Liver (tissue), 10 donors: ENCODE measurements at places on chromosomes 6 and 20.

DNA sequence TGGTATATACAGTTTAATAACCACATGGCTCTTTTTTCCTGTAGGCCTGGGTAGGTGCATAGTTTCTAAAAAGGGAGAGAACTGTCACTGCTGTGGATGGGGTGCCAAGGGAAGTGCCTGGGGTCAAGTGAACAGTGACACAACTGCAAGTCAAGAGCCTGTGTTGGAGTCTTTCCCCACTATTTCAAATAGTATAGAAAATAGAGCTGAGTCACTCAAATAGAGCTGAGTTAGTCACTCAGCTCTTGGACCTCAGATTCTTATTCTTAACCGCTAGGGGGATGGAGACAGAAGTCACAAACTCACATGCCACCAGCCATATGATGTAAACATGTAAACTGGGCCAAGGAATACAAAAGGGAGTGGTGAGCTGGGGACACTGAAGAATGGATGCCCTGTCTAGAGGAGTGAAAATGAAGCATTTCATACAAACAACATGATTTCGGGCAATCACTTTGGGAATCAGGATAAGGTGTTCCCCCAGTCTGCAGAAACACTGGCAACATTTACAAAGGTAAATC is 2.1 kb downstream of the NQO2 start:
- DNase-seq = peak; percentile 55

DNA sequence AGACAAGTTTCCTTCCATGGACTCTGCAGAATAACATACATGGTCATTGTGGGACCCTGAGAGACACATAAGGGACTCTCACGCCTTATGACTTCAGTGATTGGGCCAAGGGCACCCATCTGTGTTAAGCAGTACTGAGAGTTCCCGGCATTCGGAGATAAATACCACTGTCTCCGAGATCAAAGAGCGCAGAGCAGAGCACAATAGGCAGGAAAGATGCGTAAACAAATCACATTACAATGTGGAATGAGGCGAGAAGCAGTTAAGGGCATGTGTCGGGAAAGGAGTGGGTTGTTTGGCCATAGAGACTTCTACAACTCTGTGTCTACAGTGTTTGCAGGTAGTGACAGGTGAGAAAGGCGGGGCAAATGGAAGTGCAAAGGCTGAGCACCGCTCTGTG is 57.6 kb downstream of the NRSN1 start:
- DNase-seq = no peak

GRCh38 chr6:42204768-42205282 is 10.1 kb upstream of the GUCA1B start:
- DNase-seq = no peak

DNA sequence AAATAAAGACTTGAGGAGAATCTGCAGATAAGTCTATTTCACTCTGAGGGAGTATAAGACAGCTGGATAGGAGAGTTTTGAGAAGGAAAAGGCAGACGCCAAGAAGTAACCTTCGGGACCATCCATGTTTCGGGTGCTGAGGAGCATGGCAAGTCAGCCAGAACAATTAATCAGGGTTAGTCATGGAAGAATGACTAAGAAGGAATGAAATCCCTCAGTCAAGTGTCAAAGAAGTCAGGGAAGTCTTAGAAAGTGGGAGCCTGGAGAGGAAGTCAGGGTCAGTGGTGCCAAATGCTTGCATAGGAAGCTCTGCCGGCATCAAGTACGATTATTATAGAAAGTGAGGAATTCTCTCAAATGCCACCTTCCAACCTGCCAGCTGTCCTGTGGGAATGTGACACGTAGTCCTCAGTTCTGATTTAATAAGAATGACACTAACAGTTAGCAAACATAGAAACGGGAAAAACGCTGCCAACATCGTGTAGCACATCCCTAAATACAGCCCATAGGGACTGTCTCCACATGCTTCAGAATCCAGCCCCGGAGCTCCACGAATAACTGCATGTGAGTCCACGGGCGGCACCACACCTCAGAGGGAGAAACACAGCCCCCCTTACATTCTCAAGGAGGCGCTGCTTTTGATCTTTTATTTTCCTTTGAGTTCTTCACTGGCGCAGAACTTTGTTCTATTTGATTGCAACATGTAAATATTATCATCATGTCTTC is 602.7 kb downstream of the PRKN start:
- no peak for DNase-seq

DNA sequence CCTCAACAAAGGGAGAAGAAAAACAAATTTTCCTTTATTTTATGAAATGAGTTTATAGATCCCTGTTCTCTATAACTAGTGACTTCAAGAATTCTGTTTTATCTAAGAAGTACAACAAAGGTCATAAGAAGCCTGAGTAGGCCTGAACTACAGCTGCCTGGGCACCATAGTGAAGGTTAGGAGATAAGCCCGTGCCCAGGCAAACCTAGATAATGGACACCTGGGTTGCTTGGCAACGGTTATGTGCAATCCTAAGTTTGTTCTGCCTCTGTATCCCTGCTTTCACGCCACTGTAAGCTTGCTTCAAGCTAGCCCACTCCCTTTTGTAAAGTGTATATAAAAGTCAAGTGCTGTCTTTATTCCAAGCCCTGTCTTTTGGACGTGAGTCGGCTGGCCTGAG is 23.2 kb downstream of the SCGN start:
- no peak for DNase-seq

DNA sequence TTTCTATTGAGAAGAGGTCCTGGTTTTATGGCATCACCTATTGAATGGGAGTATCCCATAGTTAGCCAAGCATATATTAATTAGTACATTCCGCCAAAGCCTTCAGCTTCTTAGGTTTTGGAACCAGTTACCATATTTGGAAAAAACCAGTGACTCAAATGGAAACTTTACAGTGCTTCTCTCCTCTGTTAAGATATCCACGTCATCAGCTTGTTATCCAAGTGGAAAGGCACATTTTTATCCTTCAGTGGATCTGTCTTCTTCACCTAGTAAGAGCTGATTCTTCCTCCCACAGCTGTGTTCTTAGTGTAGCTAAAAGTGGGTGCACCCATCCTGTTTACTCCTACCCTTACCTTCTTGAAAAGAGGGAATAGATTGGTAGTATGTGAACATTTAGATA is 34.5 kb downstream of the TPD52L1 start:
- DNase-seq = no peak

DNA sequence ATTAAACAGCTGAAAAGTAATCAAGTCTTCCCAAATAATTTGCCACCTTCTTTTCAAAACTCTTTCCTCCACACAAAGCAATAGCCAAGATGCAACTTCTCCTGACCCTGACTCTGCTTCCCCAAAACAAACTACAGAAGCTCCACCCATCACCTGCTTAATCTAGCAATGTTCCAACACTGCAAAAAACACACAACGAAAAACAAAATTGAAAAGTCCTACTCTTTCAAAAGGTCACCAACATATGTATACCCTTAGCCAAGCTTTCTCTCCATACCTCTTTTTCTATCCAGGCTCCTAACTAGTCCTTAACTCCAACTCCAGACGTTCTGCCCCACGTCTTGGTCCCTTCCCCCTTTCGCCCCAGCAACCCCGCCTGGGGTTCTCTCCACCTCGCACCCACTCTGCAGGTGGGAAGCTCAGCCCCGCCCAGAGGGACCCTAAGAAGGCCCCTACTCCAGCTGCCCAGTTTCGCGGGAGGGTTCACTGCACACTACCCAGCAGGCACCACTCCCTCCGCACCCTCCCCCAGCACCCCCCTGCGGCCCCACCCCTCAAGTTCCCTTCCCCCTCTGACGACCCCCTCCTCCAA is 717 bp downstream of the CSNK2A1 start:
- no peak for DNase-seq

DNA sequence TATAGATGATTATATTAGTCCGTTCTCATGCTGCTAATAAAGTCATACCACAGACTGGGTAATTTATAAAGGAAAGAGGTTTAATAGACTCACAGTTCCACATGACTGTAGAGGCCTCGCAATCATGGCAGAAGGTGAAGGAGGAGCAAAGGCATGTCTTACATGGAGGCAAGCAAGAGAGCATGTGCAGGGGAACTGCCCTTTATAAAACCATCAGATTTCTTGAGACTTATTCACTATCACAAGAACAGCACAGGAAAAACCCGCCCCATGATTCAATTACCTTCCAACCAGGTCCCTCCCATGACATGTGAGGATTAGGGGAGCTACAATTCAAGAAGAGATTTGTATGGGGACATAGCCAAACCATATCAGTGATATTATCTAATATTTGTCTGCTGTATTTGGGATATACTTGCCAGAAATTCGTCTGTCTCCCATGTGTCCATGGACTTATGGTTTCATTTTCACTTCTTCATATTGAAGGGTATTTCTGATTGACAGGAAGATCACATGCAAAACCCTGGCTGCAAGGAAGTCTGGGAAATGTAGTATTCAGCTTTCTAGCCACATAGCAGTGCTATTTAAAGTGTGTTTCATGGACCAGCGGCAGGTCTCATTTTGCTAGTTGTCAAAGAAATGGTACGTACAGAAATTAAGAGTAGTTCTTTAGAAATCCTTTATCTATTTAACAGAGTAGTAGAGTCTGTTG is 50.5 kb upstream of the PAK5 start:
- no peak for DNase-seq

DNA sequence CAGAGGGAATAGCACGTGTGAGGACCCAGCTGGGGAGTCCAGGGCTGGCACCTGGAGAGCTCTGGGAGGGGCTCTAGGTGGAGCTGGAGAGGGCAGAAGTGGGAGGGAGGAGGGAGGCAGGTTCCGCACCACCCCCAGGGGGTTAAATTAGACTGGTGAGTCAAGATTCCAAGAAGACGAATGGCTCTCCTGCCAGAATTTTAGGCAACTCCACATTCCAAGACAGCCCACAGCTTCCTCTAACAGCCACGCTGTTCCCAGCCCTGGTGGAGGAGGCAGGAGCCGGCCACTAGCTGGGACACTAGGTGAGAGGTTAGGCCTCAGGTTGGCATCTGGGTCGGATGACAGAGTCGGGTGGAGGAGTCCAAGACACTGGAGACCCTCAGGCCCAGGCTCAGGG is 60.2 kb downstream of the TFAP2C start:
- no peak for DNase-seq

- DNase-seq = no peak
These were observed 229.2 kb downstream of the PHF3 start for GRCh38 chr6:63864671-63865318.

DNA sequence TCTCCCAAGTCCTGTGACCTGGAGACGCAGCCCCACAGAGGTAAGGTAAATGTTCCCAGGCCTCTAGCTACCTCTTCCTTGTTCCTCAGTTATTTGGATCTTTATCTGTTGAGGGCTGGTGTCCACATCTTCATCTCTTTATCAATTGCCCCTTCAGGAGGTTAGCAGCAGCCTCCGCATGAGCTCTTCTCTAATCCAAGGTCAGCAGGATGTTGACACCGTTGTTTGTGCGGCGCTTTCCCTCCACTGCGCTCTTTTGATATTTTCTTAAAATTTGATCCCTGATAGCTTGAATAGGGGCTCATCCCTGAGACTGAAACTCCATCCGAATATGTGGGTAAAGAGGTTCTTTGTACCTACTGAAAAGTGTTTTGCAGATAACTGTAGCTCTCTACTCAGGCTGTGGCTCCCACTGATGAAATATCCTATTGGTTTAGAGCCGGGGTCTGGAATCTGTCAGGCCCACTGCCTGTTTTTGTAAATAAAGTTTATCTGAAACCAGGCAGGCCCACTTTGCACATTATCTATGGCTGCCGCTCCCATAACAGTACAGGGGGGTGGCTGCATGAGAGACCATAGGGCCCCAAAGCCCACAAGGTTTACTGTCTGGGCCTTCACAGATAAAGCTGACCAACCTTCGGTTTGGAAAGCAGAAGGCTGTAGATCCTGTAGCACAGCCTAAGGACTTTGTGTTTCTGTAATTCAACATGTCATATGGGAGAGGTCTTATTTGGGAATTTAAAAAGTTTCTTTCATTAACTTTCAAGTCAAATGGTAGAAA is 362.6 kb downstream of the QKI start:
- DNase-seq = peak; percentile 72

DNA sequence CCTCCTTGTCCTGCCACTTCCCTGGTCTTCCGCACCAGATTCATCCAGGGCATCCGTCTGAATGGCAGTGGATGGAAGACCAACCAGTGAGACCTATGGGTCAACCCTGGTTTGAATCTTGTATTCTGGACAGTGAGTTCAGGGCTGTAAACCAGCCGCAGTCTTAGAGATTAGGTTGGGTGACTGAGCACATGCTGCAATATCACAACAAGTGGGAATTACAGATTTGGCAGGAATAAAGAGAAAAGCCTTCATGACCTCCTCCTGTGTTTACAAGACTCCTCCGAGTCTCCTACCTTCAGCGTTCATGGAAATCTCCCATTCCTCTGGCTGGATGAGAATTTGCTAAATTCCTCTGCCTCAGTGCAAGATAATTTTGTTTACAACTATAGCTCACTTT is 9.9 kb downstream of the ECI2 start:
- no peak for DNase-seq

- no peak for DNase-seq
These were observed 143.7 kb downstream of the KLHL32 start for GRCh38 chr6:97068211-97068610.

- no peak for DNase-seq
These were observed 118.7 kb downstream of the NFATC2 start for GRCh38 chr20:51423810-51424209.

GRCh38 chr20:44632103-44632752 is 19.3 kb downstream of the ADA start:
- DNase-seq = no peak

DNA sequence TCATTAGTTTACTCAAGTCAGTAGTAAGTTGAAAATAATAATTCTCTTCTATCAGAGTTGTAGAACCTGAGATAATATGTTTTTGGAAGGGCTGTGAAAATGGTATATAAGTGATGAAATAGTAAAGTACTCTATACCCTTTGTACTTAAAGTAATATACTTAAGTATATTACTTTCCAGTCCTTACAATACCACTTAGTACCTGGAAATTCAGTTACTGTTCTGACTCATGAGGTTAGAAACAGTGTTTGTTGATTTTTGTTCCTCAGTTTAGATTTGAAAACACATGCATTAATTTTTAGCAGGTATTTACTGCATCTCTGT is 10.1 kb downstream of the TULP4 start:
- DNase-seq = no peak

DNA sequence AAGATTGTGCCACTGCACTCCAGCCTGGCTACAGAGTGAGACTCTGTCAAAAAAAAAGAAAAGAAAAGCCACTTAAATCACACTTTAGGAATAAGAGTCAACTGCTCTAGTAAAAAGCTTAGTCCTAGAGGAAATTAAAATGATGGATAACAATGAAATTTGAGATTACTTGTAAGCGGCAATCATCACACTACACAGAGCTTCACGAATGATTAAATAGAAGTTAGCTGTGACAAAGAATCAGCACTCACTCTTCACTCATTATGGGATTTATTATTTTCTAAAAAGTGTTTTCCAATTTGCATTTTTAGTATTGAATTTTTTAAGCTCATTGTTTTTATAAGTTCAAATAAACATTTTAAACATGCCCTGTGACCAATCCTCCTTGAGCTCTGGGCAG is 718.0 kb downstream of the UTRN start:
- DNase-seq = no peak

- DNase-seq = no peak
These were observed 29.1 kb downstream of the CPNE5 start for GRCh38 chr6:36809941-36810803.

DNA sequence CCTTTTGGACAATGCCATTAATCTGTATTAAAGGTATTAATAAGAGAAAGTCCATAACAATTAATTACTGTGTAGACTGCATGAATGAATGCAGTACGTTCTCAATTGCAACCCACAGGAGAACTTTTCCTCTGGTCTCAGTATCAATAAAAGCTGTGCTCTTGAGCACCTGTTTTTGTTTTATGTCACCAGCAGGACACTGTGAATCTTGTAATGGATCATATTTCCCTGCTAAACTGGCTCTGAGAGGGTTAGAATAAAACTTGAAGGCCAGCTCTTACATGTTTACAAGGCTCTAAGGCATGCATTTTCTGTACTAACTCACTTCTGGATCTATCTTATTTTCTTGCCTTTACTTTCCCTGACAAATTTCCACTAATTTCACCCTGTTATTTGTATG is 214.3 kb upstream of the PLN start:
- no peak for DNase-seq
